ENCODE measurements at places on chromosomes 5 and 9.
A peak's percentile ranks its signal among the peaks of the same experiment; 100 is the strongest.

GRCh38 chr5:33556330-33557328 is 115.9 kb downstream of the TARS1 start:
- peak; percentile 21 for DNase-seq

DNA sequence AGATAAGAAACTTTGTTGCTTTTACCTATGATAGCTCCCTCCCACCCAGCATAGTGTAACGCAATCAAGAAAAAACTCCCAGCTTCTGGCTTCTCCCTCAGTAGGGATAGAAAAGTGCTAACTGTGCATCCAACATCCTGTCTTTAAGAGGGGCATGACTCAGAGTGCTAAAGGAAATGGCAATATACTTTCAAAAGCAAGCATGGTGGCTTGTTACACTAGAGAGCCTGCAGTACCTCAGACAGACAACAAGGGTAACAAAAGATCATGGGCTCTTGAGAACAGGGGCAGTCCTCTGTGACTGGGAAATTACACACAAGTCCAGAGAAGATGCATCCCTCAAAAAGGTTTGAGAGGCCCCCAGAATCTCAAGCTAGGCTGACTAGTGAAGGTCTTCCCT is 37.8 kb downstream of the PRELID2 start:
- no peak for DNase-seq

- DNase-seq: no peak
Observed at GRCh38 chr9:110255034-110255462, 1.3 kb downstream of the TXN start.

- DNase-seq: no peak
Observed at GRCh38 chr5:84764227-84764626, 379.5 kb upstream of the EDIL3 start.

DNA sequence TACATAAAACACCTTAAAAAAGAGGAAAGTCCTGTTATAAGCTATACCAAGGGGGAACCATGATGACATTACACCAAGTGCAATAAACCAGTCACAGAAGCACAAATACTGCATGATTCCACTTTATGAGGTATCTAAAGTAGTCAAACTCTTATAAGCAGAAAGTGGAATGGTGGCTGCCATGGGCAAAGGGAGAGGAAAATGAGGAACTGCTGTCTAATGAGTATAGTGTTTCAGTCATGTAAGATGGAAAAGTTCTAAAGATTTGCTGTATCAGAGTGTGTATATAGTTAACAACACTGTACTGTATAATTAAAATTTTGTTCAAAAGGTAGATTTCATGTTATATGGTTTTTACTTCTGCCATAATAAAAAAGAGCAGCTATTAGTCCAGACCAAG is 34.6 kb upstream of the NR5A1 start:
- no peak for DNase-seq

GRCh38 chr9:71384343-71384742 is 262.9 kb upstream of the TRPM3 start:
- no peak for DNase-seq

GRCh38 chr5:150623878-150624216 is 16.6 kb upstream of the SYNPO start:
- no peak for DNase-seq

GRCh38 chr5:32711681-32712480 is 760 bp downstream of the NPR3 start:
- peak; percentile 43 for DNase-seq

GRCh38 chr9:21729648-21730047 is 72.8 kb upstream of the MTAP start:
- DNase-seq: no peak

- no peak for DNase-seq
Observed at GRCh38 chr5:101991486-101991885, 304.6 kb downstream of the SLCO4C1 start.

GRCh38 chr5:77168879-77169244 is 41.6 kb upstream of the PDE8B start:
- no peak for DNase-seq

DNA sequence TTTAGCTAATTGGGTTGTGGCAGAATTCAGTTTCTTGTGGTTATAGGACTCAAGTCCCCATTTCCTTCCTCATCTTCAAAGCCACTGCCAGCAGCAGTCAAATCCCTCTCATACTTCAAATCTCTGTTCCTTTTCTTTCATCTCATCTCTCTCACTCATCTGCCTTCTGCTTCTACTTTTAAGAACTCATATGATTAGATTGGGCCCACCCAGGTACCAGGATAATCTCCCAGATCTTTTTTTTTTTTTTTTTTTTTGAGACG is 8.0 kb upstream of the REEP5 start:
- no peak for DNase-seq

- no peak for DNase-seq
Observed at GRCh38 chr5:90334741-90335140, 74.8 kb downstream of the CETN3 start.

DNA sequence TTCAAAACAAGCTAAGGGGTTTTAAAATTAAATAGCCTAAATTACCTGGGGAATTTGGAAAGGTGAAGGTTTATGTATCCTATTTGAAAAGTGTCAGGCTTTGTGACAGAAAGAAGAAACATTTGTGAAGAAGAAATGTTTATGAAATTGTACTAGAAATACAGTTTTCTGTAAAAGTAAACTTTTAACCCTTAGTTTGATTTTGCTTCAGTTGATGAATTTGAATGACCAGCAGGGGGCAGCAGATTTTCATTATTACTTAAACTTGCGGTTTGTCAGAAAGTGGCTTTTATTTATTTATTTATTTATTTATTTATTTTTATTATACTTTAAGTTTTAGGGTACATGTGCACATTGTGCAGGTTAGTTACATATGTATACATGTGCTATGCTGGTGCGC is 58.1 kb downstream of the NNT start:
- DNase-seq: peak; percentile 21
